RWPE1 (cell line): ENCODE measurements at places on chromosomes 7 and 10.
A peak's percentile ranks its signal among the peaks of the same experiment; 100 is the strongest.

DNA sequence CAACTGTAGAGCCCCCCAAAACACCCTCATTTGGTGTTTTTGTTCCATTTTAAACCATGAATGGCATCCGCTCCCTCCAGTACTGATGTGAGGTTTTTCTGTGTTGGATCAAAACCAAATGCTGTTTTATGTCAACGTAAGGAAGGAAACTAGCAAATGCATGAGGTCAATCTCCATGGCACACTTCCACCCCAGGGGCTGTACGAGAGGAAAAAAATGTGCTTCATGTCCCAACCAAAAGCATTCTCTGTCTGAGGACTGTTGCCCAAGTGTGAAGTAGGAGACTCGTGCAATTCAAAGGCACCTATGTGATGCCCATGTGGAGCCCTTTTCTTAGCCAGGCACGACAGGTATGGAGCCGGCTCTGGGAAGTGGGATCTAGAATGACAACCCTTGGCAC is 180.3 kb upstream of the MKI67 start:
- no peak for DNase-seq

- DNase-seq, result no peak
Observed at GRCh38 chr10:17850501-17850900, 41.4 kb downstream of the MRC1 start.

- no peak for DNase-seq
Observed at GRCh38 chr10:128499486-128499885, 373.3 kb upstream of the MKI67 start.

DNA sequence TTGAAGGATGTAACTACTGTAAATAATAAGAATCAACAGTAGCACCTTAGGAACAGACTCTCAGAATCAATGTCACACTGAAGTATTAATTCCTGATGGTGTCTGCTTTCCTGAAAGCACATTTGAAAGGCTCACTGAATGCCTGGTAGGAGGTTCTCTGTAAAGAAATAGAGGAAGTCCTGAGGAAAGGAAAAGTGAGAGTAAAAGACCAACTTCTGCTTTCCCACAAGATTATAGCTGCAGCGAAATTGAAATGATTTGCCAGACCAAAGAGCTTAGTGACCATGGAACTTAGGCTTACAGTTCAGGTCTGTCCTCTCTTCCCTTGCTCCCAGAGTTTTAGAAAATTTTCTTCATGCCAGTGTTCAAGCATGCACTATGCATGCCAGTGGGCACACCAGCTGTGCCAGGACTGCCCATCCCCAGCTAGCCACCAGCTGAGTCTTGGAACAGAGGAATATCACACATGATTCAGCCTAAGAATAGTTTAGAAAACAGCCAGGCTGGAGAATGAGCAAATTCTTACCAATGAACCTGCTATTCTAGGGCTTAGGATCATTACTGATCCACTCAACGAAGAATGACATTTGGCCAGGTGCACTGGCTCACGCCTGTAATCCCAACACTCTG is 123.2 kb downstream of the HERPUD2 start:
- no peak for DNase-seq

GRCh38 chr7:141610671-141611070 is 59.5 kb downstream of the AGK start:
- no peak for DNase-seq

DNA sequence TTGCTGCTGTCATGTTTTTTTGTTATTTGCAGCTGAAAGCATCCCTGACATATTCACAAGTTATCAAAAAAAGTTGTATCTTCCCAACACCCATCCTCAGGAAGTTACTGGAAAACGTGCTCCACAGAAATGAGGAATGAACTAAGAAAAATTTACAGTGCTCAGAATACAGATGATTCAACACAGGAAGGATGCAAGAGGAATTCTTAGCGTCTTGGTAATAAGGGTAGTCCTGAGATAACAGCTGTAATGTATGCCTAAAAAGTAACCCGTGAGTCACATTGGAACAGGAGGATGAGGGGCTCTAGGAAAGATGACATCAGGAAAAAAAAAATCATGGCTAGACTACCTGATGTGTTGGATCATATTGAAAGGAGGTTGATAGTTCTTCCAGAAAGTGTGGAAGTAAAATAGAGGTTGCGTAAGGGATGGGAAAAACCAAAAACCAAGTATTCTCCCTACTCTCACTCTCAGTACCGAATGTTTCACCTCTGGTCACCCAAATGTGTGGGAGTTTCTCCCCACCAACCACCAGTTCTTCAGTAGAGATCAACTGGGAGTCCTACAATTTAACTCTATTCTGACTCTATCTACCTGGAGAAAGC is 3.9 kb downstream of the ADAM12 start:
- no peak for DNase-seq

DNA sequence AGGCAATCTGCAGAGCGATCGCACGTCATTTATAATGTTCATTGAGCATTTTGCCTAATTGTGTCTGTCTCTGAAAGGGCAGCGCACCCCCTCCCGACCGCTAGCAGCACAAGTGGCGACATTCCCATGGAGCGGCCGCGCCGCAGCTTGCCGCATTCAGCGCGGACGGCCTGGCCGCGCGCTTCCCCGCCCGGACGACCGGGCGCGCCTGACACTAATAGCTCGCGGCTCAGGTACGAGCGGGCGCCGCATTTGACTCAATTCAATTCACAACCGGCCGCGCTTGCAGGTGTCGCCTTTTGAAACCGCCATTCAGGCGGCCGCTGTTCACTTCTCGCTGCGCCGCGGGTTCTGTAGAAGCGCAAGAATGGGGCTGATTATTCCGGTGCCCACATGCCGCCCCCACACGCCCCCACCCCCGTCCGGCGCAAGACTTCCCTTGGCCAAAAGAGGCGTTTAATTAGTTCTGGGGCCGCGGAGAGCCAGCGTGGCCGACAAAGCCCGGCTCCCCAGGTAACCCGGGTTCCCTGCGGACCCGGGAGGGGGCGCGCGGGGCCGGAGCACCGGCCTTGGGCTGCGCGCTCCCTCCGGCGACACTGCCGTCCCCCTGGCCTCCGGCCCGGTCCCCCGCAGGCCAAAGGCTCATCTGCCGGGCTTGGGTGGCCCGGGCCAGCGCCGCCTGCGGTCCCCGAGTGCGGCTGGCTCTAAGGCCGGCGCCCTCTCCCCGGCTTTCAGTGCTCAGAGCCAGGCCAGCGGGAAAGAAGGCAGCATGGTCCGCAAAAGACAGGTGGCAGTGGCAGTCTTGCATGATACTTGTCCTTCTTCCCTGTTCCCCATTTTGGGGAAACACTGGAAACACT is 18.7 kb upstream of the PTF1A start:
- DNase-seq, result no peak

DNA sequence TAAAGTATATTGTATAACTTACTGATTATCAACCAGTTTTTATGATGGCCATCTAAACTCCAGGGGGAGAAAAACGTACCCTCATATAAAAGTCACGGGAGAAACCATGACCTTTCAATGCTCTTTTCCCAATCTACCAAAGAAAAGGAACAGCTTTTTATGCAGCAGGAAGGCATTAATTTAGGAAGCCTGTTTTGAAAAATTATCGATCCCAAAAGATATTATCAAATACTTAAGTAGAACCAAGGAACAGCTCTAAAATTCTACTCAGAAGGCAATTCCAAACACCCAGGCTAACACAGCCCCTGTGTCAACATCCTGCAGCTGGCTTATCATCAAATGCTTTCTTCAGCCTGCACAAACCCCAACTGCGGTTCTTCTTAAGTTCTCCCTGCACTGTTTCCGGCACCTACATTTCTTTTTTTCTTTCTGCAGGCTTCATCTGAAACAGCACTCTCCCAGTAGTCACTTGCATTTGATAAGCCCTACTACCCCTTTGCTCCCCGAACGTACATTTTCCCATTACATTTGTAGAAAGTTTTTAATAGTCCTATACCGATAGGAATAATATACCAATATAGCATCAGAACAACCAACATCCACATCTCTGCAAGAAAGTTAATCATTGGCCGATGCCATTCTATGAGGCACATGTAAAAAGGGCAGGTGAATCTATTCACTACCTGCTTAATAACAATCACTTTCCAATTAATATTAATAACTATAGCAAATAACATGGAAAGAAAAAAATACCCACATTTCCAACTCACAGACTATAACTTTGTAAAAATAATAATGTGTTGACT is 47.9 kb downstream of the PIP4K2A start:
- DNase-seq, result no peak

DNA sequence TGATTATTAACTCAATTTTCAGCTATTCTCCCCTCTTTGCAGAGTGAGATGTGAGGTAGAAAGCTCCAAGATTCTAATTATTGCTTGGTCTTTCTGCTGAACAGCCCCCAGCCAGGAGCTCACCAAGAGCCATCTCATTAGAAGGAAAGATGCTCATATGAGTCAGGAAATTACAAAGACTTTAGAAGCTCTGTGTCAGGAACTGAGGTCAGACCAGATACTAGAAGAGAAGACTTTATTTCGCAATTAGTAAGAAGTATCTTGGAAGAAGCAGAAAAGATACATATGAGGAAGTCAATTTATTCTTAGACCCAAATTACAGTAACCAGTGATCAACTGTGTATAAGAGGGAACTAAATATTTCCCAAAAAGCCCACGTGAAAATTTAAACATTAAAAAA is 626.9 kb downstream of the ZWINT start:
- DNase-seq, result no peak

GRCh38 chr7:108395426-108395825 is 60.8 kb downstream of the NRCAM start:
- no peak for DNase-seq

DNA sequence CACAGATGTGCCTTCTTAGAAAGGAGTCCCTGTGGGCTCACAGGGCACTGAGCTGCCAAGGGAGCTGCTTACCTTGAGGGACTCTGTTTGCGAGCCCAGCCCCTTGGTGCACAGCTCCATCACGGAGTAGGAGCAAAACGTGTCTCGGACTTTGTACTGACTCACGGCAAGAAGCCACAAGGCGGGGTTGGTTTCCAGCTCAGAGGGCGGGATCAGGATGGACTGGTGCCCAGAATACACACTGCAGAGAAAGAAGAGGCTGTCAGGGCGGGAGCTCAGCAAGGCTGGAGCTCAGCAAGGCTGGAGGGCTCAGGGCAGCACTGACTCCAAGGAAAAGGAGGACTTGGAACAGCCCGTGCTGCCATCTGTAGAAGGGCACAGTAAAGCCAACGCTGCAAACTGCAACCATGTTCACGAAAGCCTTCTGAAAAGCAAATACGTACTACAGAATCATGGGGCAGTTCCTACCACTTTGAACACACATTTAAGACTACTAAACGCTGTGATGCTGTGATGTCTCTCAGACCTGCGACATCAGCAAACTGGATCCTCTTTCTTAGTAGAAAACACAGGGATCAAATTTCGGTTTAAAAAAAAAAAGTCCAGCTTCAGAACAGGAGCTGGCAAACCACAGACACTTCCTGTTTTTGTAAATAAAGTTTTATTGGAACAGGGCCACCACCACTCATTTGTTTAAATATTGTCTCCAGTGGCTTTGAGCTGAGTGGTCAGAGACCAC is 194.3 kb downstream of the ZMYND11 start:
- peak; percentile 86 for DNase-seq

DNA sequence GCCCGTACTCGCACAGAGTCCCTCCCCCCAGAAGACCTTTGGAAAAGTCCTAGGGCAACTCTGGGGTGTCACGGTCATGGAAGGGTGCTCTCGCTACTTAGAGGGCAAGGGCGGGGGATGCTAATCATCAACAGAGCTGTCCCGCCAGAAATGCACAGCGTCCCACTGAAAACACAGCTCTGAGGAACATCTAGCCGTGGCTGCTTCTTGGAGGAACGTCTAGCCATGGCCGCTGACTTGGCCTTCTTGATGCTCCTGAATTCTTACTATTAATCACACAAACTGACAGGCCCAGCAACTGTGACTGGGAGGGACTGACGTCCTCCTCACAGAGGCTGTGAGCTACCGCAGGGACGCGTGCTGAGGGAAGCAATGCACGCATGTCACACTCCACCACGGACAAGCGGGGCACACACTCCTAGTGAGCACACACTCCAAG is 1.7 kb downstream of the TUBGCP2 start:
- no peak for DNase-seq

- DNase-seq, result no peak
Observed at GRCh38 chr10:130422366-130423324, 286.5 kb downstream of the GLRX3 start.

DNA sequence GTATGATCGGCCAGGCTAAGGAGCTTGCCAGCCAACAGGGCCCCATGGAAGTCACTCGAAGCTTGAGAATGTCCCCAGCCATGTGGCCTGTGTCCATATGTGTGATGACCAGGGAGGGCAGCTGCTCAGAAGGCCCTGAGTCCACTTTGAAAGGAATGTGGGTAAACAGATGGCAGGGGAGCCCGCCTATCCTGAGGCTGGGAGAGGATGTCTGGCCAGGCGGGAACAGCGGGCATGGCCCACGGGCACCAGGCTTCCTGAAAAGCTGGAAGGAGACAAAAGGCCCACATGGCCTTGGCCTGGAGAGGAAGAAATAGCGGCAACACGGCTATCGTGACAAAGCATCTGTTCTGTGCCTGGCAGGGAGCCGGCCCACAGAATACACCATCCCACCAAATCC is 137.9 kb upstream of the PPIF start:
- no peak for DNase-seq

- DNase-seq, result peak; percentile 21
Observed at GRCh38 chr7:142880876-142881505, 4.6 kb downstream of the TRPV6 start.

- no peak for DNase-seq
Observed at GRCh38 chr10:71258446-71259145, 46.2 kb downstream of the UNC5B start.

- no peak for DNase-seq
Observed at GRCh38 chr10:117968354-117969182, 78.2 kb downstream of the RAB11FIP2 start.

DNA sequence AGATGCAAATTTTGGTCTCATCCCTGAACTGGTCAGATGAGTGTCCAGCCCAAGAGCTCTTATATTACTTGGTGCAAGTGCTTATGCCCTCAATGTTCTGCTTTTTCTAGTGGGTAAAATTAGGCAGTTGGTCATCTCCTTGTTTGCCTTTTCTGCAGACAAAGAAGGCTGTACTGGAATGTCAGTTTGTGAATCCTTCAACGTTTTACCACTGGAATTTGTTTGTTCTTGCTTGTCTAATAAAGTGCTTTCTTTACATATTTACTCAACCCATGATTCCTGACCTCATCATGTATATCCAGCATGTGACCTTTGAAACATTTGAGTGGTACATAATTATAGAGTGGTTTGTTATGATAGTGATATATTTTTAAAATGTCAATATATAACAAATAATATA is 232.2 kb upstream of the TEX47 start:
- DNase-seq, result no peak

DNA sequence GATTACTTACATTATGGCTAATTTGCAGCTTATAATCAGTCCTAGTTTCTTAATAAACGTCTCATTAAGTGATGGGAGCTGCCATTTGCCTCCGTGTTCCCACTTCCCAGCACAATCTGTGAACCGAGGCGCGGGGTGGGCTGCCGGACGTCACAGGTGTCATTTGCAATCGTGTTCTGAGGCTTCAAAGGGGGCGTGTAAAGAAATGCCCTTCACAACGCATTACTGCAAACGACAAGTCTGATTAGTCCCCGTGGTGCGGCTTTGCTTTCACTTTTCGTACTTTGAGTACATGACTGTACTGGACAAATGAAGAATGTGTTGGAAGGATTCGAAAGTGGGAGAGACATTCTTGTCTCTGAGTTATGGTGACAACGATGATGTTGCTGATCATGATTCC is 614.2 kb upstream of the ADARB2 start:
- DNase-seq, result no peak
